ENCODE measurements at places on chromosomes 1 and 21. TPM values are rescaled to one million over a fixed set of nuclear protein-coding genes. Genes with fewer than 3 reads are reported as not detected.
A peak's percentile ranks its signal among the peaks of the same experiment; 100 is the strongest.

GRCh38 chr1:168742386-168742785 lies 13.4 kb upstream of the DPT start:
- no peak for DNase-seq

DNA sequence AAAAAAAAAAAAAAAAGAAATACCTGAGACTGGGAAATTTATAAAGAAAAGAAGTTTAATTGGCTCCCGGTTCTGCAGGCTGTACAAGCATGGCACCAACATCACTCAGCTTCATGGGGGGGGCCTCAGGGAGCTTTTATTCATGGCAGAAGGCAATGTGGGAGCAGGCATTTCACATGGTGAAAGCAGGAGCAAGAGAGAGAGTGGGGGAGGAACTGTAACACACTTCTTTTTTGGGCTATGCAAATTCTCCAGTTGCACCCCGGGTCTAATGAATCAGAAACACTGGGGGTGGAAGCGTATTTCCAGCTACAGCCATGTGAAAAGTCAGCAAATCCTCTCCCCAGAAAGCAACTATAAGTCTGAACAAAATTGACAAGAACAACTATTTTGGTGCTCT lies 11.8 kb upstream of the SOD1 start:
- DNase-seq = no peak

DNA sequence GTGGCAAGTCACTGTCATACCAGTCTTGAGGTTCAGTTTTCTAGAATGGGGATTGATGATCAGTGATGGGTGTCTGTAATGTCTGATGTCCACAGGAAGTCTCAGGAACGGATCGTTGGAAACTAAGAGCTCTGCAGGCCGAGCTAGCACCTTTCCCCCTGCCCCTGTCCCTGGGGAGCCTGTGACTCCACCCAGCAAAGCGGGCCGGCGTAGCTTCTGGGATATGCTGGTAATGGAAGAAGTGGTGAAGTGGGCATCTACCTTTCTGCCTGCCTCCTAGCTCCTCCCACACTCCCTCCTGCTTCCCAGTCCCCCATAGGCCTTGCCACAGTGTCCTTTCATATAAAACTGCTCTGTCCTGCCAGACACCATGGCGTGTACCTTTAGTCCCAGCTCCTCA lies 13.4 kb downstream of the HYI start:
- peak; percentile 1 for DNase-seq

DNA sequence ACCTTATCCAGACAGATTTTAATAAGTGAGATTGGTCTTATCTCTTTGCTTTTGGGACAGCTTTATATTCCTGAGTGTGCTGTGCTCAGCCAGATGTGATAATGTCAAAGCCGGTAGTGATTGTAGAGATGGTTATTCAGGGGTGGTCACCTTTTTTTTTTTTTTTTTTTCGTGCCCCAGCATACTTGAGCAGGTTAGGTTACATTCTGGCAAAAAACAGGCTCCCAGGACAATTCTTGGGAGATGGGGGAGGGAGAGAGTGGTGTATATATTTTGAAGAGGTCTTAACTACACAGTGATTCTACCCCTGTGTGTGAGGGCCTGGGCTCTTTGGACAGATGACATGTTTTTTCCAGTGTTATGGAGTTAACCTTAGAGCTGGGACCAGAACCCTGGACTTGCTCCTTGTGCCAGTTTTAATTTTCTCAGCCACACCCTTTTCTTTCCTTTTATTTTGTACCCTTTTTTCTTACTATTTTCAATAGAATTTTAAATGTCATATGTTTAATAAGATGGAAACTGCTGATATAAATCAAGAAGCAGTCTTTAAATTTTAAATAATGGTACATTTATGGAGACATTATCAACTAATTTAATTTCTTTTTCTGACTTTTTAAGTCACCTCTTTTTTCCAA lies 88.4 kb downstream of the DYRK1A start:
- no peak for DNase-seq

The RAB25 gene
- total RNA-seq = 0.38 TPM

The SPATA46 gene
- not detected for total RNA-seq

- no peak for DNase-seq
Measured at GRCh38 chr1:223758734-223759133, 46.4 kb downstream of the CAPN2 start.

DNA sequence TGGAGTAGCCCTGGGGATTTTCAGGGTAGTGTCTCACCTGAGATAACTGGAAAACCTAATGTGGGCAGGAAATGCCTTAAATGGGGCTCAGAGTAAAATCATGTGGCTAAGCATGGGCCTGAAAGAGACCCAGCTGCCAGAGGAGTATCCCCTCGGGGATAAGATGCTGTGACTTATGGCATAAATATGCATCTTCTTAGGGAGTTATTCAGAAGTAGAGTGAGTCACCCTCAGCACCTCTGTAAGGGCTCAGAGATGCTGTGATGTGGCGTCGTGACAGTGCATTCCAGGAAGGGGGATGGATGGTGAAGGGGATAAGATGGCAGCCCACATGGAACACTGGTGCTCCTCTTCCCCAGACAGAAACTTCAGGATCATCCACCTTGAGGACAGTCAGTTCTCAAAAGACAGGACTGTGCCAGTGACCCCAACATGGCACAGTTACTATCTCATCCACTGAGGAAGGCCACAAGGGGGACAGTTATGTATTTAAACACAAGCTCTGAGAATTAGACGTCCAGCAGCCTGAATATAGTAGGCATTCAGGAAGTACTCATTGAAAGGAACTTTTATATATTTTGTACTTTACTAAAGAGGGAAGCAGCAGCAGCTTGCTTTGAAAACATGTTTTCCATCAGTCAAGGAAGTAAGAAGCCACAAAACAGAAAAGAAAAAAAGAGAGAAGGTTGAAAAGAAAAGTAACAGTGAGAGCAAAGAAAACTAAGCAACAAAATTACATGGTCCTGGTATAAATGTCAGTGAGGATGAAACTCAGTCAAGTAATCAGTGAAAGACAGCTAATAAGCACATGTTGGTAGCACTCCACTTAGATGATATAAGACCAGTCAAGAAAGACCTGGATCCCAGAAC lies 8.3 kb downstream of the IL24 start:
- DNase-seq = no peak

GRCh38 chr1:111611986-111612385 lies 7.6 kb upstream of the RAP1A start:
- DNase-seq = no peak

GRCh38 chr1:112296908-112297307 lies 99.1 kb upstream of the CTTNBP2NL start:
- DNase-seq = no peak

The PLD5 gene
- not detected for total RNA-seq

The TEKT2 gene
- not detected for total RNA-seq

DNA sequence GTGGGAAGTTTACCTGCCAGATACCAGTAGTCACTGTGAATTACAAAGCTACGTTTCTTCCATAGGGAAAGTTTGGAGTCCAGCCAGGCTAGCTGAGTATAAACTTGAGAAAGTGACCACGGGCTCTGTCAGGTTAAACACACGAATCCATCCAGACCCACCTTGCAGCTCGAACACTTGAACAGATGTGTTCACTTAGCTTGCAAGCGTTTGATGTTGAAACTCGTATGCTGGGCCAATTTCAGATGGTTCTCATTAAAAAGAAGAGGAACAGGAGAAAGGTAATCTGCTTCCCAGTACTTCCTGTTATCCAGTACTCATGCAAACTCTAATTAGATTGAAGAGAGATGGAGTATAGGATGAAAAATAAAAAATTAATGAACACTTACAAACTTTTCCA lies 636.4 kb downstream of the SMYD3 start:
- no peak for DNase-seq
